Neuronal stem cell (in vitro differentiated cells): ENCODE measurements at places on chromosomes 1 and 21.
A peak's percentile ranks its signal among the peaks of the same experiment; 100 is the strongest.

DNA sequence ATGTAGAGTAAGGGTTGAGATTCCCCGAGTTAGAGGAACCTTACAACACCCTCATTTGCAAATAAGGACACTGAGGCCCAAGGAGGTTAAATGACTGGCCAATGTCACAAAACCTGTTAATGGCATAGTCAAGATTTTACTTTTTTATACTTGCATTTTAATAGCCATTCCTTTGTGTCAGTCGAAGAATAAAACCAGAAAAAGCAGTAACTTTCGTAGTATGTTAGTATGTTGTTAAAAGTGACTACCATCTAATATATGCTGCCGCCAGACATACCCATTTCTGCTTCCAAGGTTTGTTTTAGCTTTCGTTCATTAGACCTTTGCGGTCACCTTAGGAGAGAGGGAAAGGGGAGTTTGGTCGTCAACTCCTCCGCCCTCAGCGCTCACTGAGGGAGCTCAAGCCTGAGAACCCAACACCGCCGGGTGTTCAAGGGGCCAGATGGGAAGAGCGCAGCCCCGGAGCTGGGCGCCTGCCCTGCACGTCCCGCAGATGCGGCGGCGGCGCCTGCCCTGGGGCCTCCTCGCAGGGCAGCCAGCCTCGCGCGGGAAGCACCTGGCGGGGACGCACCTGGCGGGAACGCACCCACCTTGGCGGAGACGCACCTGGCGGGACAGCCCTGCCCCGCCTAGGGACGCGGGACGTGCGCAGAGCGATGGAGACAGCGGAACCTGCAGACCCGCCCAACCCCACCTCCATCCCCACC lies 466 bp downstream of the VPS26C start:
- DNase-seq, result peak; percentile 35

DNA sequence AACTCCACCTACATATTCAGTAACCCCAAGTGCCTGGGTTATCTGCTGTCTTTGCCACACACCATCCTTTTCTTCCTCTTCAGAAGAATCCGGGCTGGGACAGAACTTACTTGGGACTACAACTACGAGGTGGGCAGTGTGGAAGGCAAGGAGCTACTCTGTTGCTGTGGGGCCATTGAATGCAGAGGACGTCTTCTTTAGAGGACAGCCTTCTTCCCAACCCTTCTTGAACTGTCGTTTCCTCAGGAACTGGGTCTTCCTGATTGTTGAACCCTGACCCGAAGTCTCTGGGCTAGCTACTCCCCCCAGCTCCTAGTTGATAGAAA lies 10.5 kb downstream of the CERS2 start:
- no peak for DNase-seq

DNA sequence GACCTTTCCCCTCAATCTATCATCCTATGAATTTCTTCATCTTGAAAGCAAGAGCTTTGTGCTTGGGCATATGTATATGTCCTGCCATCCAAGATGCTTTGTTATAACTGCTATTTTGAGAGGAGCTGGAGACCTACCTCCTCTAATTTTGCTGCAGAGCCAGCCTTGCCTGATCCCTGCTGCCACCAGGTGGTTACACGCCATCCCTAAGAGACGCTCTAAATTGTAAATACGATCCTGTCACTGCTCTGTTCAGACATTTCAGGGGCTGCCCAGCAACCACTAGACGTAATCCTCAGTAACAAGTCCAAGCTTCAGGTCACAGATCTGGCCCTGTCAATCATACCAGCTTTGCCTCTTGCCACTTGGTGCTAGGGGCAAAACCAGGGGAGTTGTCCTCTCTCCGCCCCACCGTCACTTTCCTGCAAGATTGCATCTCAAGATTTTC lies 32.9 kb downstream of the GPA33 start:
- peak; percentile 53 for DNase-seq

GRCh38 chr21:24948186-24948585 lies 659.1 kb downstream of the MRPL39 start:
- DNase-seq, result no peak

DNA sequence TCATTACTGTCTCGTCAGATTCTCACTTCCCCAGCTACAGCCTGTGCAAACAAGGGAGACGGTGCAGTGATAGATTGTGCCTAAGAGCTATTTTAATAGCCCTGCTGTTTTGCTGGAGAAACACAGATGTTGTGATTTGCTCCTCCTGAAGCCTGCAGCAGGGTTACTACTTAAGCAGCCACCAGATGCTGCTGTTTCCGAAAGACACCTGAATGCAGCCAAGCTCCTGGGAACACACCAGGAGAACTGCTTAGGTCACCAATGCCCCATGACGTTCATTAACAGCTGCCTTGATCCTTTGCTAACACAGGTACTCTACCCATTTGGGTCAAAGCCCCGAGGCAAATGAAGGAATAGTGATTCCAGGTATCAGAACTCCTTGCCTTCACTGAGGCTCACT lies 411.8 kb upstream of the DAB1 start:
- DNase-seq, result no peak

DNA sequence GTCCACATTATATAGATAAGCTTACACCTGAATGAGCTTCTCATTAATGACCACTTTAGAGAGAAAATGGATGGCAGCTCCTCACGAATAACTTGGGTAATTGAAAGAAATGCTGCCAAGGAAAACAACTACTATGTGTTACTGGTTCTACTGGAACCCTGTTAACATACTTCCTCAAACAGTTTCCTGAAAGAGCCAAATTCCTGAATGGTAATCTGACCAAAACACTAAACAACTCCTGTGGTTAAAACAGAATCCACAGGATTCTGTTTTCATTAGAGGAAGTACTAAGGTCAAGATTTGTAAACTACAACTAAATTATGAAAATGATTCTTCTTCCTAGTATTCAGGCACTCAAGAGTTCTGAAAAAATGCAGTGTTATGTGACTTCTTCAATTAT lies 107.2 kb downstream of the DNM3 start:
- no peak for DNase-seq

GRCh38 chr1:22420455-22421053 lies 31.1 kb upstream of the ZBTB40 start:
- DNase-seq, result peak; percentile 70

DNA sequence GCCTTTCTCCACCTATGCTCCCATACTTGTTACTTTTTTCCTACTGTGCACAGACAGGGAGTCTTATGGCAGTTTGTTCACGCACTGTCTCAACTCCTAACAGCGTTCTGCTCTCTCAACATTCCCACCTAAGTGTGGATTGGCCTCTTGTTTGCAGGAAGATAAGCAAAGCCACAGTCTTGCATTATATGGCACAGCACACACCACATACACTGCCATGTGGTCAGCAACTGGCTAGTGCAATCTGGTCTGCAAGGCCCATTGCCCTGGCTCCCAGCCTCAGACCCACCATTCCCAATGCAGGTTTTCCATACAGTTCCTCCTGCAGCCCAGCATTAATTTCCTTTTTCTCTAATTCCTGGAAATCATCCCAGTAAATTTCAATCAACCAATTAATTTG lies 38.3 kb upstream of the LAMC2 start:
- DNase-seq, result no peak

DNA sequence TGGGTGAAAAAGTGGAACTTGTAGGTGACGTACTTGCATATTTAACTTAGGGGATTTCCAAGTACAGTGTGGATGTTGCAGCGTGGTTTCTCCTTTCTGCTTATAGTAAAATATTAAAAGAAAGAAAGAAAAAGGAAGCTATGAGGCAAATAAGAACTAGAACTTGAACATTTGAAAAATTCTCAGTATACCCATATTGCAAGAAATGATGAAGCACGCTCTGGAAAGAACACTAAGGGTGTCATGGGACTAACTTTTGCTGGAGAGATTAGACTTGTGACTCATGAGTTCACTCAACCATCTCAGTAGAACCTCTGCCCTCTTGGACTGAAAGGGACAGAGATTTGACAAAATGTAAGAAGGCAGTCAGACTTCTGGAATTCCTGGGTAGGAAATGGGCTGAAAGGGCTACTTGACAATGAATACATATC lies 704.5 kb upstream of the ADGRL4 start:
- DNase-seq, result no peak

- no peak for DNase-seq
Measured at GRCh38 chr1:196193896-196194559, 414.2 kb downstream of the KCNT2 start.

DNA sequence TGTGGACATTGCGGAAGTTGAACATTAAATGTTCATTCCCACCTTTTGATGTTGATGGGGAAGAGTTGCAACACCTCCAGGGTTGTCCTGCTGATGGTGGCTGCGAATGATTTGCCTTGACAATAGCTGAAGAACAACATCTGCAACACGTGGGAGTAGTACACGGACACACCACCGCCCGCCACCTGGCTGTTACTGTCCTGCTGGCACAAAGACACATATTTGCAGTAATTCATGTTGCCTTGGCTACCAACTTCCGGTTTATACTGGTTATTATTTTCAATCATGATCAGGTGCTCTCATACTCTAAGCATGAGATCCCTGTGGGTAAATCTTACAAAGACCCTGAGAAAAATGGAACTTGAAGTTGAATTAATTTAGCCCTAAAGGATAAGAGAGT lies 55.2 kb downstream of the UBR4 start:
- DNase-seq, result no peak

GRCh38 chr1:100614570-100614969 lies 76.6 kb downstream of the GPR88 start:
- no peak for DNase-seq

DNA sequence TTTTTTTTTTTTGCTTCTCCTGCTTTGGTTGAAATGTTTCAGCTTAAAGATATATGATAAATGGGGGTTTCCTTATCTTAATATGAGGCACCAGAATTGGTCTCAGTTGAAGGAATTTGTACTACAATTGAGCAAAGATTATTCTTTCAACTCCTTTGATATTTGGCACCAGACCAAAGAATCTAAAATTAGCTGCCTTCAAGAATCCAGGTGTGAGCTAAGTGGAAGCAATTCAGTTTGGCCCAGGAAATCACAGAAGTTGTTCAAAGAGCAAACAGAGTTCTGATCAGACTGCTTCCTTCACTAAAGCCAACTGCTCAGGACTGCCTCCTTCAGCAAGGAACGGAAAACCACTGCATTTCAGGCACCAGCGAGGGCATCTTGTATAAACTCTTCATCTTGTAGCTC lies 68.3 kb upstream of the BCAR3 start:
- no peak for DNase-seq

DNA sequence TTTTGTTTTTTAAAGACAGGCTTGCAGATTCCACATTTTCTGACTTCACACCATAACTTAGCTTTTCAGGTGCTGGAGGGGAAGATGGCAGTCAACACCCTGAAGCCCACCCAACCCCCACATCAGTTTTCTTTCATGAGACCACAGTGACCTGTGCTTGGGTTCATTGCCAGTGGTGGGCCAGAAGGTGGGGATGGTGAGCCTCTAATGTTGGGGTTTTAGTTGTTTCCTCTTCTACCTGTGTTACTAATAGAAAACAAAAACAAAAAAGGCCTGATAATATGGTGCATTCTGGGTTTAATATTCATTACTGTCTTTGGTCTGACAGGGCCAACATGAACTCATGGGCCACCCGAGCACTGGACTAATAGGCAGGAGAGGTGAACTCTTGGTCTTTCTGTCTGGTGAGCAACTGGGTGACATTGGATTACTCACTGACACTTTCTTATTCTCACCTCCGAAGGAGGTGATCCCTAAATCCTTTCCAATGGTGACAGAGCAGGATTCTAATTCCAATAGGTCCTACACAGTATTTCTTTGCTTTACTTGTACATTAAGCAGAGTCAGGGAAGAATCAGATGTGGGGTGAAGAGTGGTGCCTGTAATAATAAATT lies 132.8 kb downstream of the CLIC6 start:
- DNase-seq, result no peak

DNA sequence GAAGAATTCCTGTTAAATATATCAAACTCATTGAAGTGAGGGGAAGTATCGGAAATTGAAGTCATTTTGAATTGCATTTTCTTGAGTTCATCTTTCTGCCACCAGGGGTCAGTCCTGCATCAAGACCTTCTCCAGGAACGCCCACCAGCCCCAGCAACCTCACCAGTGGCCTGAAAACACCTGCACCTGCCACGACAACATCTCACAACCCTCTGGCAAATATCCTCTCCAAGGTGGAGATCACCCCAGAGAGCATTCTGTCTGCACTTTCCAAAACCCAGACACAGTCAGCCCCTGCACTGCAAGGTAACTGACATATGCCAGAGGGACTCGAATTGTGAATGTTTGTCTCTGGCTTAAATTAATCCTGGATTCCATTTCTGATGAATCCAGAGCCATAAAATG lies 22.8 kb upstream of the TARS2 start:
- DNase-seq, result peak; percentile 39

DNA sequence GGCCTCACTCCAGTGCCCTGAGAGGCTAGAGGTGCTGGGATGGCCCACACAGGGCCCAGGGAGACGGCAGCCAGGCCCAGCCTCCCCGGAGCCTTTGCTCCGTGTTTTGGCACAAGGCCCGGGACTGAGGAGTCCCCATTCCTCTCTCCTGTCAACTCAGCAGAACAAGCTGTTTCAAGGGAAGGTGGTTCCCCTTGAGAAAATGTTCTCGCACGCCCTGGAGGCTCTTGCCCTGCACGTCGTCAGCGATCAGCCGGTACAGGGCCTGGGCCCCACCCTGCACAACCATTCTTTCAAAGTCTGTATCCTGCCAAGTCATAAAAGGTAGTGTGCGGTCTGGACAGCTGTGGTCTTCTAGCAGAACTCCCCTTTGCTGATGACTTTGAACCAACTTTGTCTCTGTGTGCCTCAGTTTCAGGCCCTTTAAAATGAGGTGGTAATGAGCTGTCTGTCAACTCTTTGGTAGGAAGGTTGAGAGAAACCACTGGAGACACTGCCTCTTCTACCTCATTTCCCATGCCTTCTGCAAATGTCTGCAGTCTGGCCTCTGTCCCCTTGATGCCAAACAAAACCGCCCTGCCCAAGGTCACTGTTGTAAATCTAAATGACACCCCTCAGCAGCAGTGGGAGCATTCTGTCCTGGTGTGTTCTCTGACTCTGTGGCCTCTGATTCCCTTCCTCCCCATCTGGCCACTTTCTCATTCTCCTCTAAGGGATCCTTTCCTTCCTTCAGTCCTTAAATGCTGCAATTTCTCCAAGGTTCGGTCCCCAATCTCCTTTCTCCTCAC lies 138.6 kb upstream of the JUN start:
- no peak for DNase-seq

DNA sequence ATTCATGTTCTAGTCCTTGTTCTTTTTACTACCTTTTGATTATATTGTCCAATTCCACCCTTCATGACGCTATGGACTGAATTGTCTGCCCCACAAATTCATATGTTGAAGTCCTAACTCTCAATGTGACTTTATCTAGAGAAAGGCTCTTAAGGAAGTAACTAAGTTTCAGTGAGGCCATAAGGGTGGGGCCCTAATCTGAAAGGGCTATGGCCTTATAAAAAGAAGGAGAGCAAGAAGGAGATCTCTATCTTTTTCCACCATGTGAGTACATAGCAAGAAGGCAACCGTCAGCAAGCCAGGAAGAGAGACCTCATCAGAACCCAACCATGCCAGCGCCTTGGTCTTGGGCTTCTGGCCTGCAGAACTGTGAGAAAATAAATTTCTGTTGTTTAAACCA lies 95.9 kb downstream of the HIVEP3 start:
- DNase-seq, result no peak

GRCh38 chr1:203682473-203683383 lies 56.1 kb downstream of the ATP2B4 start:
- DNase-seq, result no peak

- DNase-seq, result no peak
Measured at GRCh38 chr1:210428696-210429095, 100.0 kb downstream of the HHAT start.

- DNase-seq, result no peak
Measured at GRCh38 chr1:35097224-35097623, 18.0 kb downstream of the ZMYM1 start.

- DNase-seq, result no peak
Measured at GRCh38 chr1:15757575-15758342, 836 bp upstream of the FBLIM1 start.
